ENCODE measurements at places on chromosomes 3 and 15.

DNA sequence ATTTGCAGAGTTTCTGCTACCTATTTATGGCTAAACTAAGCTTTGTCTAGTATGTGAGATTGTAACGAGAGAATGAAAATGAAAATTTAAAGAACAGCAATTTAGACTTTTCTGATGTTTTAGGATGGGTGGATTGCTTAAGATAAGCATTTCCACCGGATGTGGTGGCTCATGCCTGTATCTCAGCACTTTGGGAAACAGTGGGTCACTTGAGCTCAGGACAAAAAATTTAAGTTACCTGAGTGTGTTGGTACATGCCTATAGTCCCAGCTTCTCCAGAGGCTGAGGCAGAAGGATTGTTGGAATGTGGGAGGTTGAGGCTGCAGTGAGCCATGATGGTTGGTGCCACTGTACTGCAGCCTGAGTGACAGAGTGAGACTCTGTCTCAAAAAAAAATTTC, 3.3 kb downstream of the PPP4R2 start:
- peaks cover 61% of the 10 kb centered on the region for H3K36me3 ChIP-seq
- H3K4me3 ChIP-seq: peak overlapping the region; percentile 97
- peaks cover 59% of the 10 kb centered on the region for H3K4me1 ChIP-seq

DNA sequence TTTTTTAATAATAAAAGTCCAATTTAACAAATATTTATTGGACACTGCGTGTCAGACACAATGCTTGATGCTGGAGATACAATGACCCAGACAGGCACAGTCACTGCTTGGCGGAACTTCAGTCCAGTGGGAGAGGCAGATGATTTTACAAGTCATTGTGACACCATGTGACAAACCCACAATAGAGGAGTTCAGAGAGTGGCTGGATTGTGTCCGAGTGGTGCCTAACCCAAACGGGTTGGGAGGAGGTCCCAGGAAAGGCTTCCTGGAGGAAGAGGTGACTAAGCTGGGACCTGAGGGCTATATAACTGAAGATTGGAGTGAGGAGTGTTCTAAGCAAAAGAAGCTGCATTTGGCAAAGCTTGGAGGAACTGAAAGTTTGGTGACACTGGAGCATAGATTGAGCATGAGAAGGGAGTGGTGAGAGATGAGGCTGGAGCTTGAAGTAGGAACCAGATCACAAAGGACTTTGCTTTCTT, 41.4 kb downstream of the CRTC3 start:
- H3K36me3 ChIP-seq: peaks cover 50% of the 10 kb centered on the region
- H3K27ac ChIP-seq: peak overlapping the region; percentile 84
- peak overlapping the region; percentile 12 for H3K4me3 ChIP-seq

- H3K4me1 ChIP-seq: no peaks in the 10 kb centered on the region
- no peak for DNase-seq
- no peaks in the 10 kb centered on the region for H3K36me3 ChIP-seq
- no peaks in the 10 kb centered on the region for H3K27me3 ChIP-seq
- H3K4me3 ChIP-seq: no peak overlapping the region
- no peak overlapping the region for H3K27ac ChIP-seq
Observed at GRCh38 chr3:29430558-29430971, 149.7 kb downstream of the RBMS3 start.

DNA sequence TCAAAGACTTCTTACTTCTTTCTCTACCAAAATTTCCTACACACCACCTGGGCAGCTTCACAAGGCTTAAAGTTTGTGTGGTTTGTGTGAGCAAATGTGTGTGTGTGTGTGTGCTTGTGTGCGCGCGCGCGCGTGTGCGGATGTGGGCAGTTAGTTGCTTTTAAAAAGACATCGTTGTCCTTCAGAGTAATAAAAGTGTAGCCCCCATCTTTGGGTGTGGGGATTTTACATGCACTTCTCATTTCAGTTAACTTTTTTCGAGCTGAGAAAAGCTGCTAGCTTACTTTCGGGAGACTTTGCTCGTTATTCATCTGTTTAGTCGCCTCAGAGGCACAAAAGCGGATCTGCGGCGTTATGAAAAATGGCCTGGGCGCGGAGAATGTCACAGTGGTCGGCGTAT, 36.0 kb downstream of the ZIC4 start:
- no peak overlapping the region for H3K4me3 ChIP-seq
- H3K4me1 ChIP-seq: no peaks in the 10 kb centered on the region
- H3K27me3 ChIP-seq: peaks cover 61% of the 10 kb centered on the region
- no peak overlapping the region for H3K27ac ChIP-seq
- no peak for DNase-seq

GRCh38 chr3:186319945-186320344, 42.1 kb downstream of the DGKG start:
- H3K4me3 ChIP-seq: no peak overlapping the region
- no peaks in the 10 kb centered on the region for H3K36me3 ChIP-seq
- H3K27ac ChIP-seq: no peak overlapping the region
- H3K27me3 ChIP-seq: peaks cover 7% of the 10 kb centered on the region
- no peaks in the 10 kb centered on the region for H3K4me1 ChIP-seq

DNA sequence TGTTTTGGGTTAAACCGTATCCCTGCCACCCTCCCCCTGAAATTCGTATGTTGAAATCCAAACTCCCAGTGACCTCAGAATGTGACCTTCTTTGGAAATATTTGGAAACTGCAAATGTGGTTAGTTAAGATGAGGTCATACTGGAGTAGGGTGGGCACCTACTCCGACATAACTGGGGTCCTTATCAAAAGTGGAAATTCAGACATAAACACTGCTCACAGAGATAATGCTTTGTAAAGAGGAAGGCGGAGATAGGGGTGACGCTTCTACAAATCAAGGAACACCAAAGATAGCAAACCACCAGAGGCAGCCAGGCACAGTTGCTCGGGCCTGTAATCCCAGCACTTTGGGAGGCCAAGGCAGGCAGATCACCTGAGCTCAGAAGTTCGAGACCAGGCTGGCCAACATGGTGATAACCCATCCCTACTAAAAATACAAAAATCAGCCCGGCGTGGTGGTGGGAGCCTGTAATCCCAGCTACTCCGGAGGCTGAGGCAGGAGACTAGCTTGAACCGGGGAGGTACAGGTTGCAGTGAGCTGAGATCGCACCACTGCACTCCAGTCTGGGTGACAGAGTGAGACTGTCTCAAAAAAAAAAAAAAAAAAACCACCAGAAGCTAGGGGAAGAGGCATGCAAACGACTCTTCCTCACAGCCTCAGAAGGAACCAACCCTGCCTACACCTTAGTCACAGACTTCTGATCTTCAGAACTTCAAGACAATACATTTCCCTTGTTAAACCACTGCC, 51.1 kb upstream of the CHD2 start:
- DNase-seq: peak; percentile 65
- peaks cover 68% of the 10 kb centered on the region for H3K4me1 ChIP-seq
- no peaks in the 10 kb centered on the region for H3K27me3 ChIP-seq
- no peak overlapping the region for H3K4me3 ChIP-seq
- H3K27ac ChIP-seq: peak overlapping the region; percentile 89
- peaks cover 8% of the 10 kb centered on the region for H3K36me3 ChIP-seq

DNA sequence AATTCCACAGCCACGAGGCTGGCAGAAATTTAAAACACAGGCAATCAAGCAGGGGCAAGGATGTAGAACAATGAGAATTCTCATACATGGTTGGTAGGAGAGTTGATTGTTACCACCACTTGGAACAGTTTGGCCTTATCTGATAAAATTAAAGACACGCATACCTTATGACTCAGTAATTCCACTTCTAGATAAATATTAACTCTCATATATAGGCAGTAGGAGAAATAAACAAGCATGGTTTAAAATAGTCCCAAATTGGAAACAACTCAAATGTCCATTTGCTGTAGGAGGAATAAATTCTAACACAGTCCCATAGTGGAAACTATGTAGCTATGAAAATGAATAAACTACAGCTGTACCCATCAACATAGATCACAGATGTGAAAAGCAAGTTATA, 42.3 kb upstream of the USP3 start:
- H3K4me3 ChIP-seq: no peak overlapping the region
- H3K27ac ChIP-seq: no peak overlapping the region
- peaks cover 8% of the 10 kb centered on the region for H3K27me3 ChIP-seq
- peaks cover 9% of the 10 kb centered on the region for H3K4me1 ChIP-seq

GRCh38 chr3:27596921-27597320, 112.7 kb upstream of the SLC4A7 start:
- no peak overlapping the region for H3K4me3 ChIP-seq
- H3K27ac ChIP-seq: no peak overlapping the region
- H3K4me1 ChIP-seq: peaks cover 10% of the 10 kb centered on the region
- H3K27me3 ChIP-seq: no peaks in the 10 kb centered on the region
- H3K36me3 ChIP-seq: no peaks in the 10 kb centered on the region

DNA sequence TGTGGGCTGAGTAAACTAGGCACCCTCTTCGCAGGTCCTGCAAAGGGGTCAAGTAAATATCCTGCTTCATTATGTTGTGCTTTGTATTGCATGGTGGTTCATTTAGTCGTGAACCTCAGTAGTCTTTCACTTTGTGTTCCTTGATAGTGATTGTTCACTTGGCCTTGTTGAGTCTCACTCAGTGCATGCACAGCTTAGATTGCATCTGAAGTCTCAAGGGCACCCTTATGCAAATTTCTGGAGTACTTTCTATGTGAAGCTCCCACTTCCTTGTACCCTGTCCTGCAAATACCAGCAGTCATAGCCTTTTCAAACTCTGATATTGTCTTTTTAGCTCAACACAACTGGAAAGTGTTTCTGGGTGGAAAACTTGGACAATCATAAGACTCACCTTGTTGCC, 519.2 kb downstream of the NAALADL2 start:
- no peaks in the 10 kb centered on the region for H3K27me3 ChIP-seq
- no peak for DNase-seq
- H3K36me3 ChIP-seq: no peaks in the 10 kb centered on the region
- H3K27ac ChIP-seq: no peak overlapping the region
- no peaks in the 10 kb centered on the region for H3K4me1 ChIP-seq

- no peak overlapping the region for H3K27ac ChIP-seq
- no peak for DNase-seq
- H3K36me3 ChIP-seq: no peaks in the 10 kb centered on the region
- H3K4me1 ChIP-seq: no peaks in the 10 kb centered on the region
Observed at GRCh38 chr3:2512881-2513280, 414.2 kb downstream of the CNTN4 start.

DNA sequence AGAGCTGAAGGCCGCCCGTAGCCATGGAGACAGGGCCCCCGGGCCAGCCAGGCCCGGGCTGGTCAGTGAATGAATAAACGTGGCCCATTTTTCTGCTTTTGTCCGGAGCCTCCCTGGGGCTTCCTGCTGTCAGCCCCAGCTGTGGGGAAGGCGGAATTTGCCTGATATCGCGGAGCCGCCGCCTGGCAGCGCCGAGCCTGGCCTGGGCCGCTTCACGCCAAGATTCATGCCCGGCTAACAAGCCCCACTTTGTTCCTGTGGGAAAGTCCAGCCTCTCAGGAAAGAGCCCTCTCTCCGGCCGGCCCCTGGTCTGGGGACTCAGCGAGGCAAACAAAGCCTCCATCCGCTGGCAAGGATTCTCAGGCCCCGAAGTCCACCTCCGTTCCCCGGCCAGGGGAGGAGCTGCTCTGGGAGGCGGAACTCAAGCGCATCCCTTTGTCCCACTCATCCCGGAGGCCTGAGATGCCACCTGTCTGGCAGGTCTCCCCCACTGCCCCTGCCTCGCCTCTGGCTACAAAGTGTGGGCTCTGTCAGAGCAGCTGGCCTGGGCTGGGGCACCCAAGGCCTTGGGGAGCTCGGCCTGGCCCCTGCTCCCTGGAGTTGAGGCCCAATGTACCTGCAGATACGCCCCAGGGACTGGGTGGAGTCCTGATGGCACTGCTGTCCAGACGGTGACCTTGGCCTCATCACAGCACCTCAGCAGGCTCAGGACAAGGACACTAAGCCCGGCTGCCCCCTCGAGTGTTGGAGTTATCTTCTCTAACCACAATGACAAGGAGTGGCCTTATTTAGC, 51.6 kb upstream of the SLC6A11 start:
- DNase-seq: no peak
- H3K36me3 ChIP-seq: no peaks in the 10 kb centered on the region
- H3K4me3 ChIP-seq: no peak overlapping the region
- no peaks in the 10 kb centered on the region for H3K4me1 ChIP-seq
- H3K27me3 ChIP-seq: peaks cover 3% of the 10 kb centered on the region

GRCh38 chr15:27183201-27183600, 212.2 kb downstream of the GABRG3 start:
- H3K27ac ChIP-seq: no peak overlapping the region
- H3K4me1 ChIP-seq: no peaks in the 10 kb centered on the region
- no peak overlapping the region for H3K4me3 ChIP-seq
- no peak for DNase-seq
- no peaks in the 10 kb centered on the region for H3K27me3 ChIP-seq
- H3K36me3 ChIP-seq: no peaks in the 10 kb centered on the region

- H3K36me3 ChIP-seq: no peaks in the 10 kb centered on the region
- no peaks in the 10 kb centered on the region for H3K4me1 ChIP-seq
- no peak overlapping the region for H3K27ac ChIP-seq
- DNase-seq: no peak
- H3K27me3 ChIP-seq: no peaks in the 10 kb centered on the region
Observed at GRCh38 chr3:117399311-117400078, 689.9 kb downstream of the TUSC7 start.

GRCh38 chr15:35289024-35289617, 204.0 kb upstream of the NANOGP8 start:
- no peaks in the 10 kb centered on the region for H3K4me1 ChIP-seq
- H3K36me3 ChIP-seq: no peaks in the 10 kb centered on the region
- no peak overlapping the region for H3K4me3 ChIP-seq
- no peaks in the 10 kb centered on the region for H3K27me3 ChIP-seq
- peak; percentile 6 for DNase-seq

All from activated CD4-positive, alpha-beta T cell treated with anti-CD3 and anti-CD28 coated beads, Interleukin-2, amount 10 ng/mL, durations not matched to agents 7 days and 5 days (primary cell).